HL-60 (cell line): ENCODE measurements at places on chromosomes 6 and 20.

DNA sequence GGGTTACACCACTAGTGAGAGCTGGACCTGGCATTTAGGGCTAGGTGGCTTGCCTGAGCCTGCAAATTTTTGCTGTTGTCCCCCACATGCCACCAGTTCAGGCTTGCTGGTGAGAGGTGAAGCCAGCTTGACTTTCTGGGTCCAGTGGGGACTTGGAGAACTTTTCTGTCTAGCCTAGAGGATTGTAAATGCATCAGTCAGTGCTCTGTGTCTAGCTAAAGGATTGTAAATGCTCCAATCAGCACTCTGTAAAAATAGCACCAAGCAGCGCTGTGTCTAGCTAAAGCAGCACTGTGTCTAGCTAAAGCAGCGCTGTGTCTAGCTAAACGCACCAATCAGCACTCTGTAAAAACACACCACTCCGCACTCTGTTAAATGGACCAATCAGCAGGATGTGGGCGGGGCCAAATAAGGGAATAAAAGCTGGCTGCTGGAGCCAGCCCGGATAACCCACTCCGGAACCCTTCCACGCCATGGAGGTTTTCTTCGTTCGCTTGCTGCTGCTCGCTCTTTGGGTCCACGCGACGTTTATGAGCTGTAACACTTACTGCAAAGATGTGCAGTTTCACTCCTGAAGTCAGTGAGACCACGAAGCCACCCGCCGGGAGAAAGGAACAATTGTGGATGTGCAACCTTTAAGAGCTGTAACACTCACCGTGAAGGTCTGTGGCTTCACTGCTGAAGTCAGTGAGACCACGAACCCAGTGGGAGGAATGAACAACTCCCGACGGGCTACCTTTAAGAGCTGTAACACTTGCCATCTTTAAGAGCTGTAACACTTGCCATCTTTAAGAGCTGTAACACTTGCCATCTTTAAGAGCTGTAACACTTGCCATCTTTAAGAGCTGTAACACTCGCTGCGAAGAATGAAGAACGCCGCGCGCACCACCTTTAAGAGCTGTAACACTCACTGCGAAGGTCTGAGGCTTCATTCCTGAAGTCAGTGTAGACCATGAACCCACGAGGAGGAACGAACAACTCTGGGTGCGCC, 27.3 kb downstream of the GMPR start:
- DNase-seq: no peak

GRCh38 chr20:6566821-6567220, 200.7 kb upstream of the BMP2 start:
- DNase-seq: peak; percentile 54

DNA sequence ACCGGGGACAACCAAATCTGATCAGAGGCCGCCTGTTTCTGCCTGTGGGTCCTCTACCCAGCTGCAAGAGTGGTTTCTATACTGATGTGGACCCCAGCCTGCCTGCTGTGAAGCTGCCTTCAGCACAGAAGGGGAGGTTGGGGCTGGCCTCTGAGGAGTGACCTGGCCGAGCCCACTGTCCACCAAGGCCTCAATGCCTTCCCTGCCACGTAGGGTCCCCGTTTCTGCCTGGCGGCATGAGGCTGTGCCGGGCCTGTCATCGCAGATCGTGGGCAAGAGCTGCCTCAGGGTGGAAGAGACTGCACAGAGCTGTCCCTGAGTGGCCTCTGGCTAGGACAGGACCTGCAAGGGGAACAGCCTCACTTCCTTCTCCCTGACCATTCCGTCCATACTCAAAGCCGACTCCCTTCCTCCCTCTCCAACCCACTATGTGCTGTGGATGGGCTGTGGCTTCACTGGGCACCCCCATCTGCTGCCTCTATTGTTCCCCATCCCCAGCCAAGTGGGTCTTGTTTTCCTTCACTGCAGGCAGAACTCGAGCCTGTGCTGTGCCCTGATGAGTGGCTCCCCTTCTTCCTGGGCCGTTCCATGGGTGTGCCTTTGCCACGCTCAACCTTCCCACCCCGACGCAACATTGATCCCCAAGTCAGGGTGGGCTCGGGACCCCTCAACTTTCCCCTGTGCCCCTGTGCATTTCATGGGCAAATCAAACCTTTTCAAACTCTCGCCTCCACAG, 60.3 kb downstream of the ERMARD start:
- DNase-seq: no peak

DNA sequence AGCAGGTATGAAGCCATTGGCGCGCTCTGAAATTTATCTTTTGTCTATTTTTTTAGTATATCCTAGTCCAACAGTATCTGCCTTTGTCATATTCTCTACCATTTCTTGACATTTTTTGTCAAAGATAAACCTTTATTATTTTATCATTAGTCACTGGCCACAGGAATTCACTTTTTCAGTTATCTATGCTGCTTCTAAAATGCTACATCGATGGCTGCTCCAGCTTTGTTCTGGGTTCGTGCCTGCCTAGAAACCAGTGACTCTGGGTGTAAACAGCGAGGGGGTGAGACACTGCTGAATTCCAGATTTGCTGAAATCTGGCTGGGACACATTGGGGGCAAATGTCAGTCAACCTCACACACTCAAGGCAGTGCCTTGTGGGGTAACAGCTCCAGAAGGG, 193.4 kb downstream of the CDC5L start:
- DNase-seq: no peak

DNA sequence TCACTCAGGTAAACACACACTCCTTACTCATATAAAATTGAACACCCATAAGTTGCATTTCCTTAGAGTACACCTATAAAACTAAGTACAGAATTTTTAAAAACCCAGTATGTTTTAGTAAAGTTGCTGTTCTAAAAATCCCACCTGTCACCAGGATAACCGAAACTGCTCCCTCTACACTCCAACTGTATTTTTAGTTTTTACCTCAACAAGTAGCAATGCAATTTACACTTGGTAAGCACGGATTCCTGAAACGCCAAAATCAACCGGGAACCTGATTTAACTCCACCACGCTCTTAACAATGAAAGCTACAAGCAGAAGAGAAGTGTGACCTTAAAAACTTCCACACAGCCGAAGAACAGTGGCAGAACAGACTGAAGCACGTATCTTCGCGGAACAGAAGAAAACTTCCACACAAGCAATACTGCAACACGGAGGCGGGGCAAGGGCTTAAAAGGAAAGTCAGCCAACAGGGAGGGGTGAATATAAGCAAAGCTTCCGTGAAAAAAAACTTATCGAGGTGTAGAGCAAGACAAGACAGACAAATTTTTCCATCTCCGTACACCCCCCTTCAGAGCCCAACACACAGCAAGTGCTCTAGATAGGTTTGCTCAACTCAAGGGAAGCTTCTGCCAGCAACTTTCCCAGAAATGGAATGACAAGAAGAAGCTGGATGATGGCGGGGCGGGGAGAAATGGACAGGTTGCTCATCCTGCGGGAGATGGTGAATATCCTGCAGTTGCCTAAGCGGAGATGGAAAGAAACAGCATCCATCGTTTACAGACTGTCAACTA, 1.4 kb downstream of the STAU1 start:
- peak; percentile 80 for DNase-seq

GRCh38 chr20:40717343-40717865, 28.4 kb upstream of the MAFB start:
- DNase-seq: no peak

GRCh38 chr20:16474363-16474762, 98.9 kb downstream of the KIF16B start:
- DNase-seq: no peak

DNA sequence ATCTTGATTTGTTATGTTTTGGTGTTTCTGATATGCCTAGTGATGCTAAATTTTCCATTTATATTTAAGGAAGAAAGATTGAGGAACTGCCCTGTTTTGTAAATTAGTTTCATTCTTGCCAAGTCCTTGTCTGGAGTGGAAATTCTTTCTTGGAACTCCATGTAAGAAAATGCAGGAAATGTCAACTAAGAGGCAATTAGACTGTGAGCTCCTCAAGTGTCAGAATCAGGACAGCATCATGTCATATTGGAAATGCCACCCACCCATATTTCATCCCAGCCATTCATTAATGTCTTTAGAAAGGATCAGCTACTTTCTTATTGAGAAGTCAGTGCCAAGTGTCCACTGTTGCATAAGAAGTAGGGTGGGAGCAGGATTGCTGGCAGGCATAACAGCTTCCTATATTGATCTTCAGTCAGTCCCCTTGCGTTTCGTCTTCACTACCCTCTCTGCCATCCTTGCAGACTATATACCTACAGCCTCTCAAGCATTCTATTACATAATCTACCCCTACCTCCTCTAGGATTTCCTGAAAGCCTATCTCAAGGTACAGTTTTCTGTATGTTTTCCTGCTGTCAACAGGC, 42.4 kb downstream of the HAO1 start:
- DNase-seq: no peak

GRCh38 chr20:50347284-50348063, 156.8 kb downstream of the CEBPB start:
- no peak for DNase-seq

DNA sequence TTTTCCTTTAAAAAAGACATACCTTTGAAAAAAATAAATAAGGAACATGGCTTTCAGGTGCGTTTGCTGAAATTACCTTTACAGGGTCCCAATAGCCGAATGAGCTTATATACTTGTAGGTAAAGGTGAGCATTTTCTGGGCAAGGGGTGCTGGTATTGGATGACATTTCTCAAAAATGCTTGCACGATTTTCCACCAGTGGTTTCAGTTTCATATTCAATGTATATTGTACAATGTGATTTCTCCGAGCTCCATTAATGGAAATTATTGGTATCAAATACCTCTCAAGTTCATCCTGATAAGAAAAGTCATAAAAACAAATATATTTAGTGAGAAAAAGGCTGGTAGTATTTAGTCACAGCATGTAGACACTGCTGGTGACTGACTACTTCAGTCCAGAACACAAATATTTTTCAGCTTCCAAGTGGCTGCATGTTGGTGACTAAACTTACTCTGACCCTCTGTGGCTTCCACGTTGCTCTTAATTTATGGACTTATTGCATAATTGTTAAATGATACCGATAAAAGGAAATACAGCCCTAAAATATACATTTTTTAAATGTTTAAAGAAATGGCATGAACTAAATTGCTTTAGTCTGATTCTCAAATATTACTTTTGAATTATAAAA, 32.9 kb upstream of the ZBTB24 start:
- DNase-seq: no peak

DNA sequence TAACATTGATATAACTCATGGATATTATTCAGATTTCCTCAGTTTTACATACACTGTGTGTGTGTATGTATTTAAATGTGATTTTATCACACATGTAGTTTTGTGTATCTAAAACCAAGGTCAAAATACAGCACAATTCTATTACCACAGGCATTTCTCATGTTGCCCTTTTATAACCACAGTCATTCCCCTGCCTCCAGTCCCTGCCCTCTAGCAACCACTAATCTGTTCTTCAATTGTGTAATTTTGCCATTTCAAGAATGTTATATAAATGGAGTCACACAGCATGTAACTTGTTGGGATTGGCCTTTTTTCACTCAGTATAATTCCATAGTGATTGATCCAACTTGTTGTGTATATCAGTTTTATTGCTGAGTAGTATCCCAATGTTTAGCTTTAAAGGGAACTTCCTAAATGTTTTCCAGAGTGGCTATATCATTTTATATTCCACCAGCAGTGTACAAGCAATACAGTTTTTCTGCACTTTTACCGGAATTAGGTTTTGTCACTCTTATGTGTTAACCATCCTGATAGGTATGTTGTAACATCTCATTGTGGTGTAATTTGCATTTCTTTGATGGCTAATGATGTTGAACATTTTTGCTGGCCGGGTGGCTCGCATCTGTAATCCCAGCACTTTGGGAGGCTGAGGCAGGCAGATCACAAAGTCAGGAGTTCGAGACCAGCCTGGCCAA, 338.2 kb downstream of the SOX4 start:
- DNase-seq: no peak

- no peak for DNase-seq
Measured at GRCh38 chr20:57170343-57170742, 96.1 kb downstream of the BMP7 start.

- no peak for DNase-seq
Measured at GRCh38 chr20:40470445-40471260, 218.4 kb downstream of the MAFB start.

GRCh38 chr6:452301-453067, 60.9 kb downstream of the IRF4 start:
- no peak for DNase-seq

GRCh38 chr20:2576317-2576727, 39.9 kb downstream of the TMC2 start:
- no peak for DNase-seq

DNA sequence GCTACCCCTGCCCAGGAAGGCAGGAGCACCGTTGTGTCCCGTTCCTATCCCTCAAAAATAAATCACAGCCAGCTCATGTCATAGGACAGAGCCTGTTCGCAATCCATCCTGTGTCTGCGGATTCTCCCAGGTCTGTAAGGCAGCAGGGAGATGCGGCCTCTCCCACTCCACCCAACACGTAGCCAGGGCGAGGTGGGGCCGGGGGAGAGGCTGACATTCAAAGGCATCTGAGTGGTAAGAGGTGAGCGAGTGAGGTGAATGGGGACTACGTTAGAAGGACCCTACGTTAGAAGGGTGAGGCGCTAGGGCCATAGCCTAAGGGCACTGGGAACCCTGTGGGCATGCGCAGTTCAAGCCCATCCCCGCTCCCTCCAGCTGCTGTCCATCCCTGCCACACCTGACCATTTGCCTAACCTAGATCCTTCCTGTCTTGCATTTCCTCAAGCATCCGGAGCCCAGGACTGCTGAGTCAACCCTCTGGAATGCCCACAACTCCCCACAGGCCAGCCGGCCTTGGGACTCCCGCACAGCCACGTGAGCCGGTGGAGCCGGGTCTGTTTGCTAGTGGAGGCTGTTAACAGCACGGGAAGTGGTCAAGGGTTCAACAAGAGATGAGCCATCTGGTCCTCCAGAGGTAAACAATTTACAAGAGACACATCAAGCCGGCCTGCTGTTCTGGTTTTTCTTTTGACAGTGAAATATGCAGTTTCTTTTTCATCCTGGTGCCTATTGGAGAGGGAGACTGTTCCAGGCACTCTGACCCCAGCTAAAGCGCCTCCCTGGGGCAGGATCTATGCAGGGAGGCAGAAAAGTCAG, 45.9 kb downstream of the RIPOR3 start:
- DNase-seq: no peak

DNA sequence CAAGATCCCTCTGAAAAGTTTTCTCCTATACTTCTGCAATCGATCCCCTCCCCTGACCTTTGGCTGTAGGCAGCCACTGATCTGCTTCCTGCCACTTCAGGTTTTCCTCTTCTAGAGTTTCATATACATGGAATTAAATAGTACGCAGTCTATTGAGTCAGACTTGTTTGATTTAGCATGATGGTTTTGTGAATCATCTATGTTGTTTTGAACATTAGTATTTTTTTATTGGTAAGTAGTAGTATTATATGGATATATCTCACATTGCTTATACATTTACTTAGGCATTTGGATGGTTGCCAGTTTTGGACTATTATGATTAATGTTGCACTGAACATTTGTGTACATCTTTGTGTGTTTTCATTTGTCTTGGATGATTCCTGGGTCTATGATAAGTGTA, 518.0 kb downstream of the CD109 start:
- no peak for DNase-seq

GRCh38 chr6:6681075-6681849, 92.7 kb downstream of the LY86 start:
- DNase-seq: no peak

GRCh38 chr20:25226433-25227316, 21.2 kb upstream of the PYGB start:
- DNase-seq: no peak
